Fibroblast of skin of back (primary cell): ENCODE measurements at places on chromosomes 16 and 17.

GRCh38 chr16:4556580-4556979, 440 bp downstream of the C16orf96 start:
- DNase-seq, result no peak

DNA sequence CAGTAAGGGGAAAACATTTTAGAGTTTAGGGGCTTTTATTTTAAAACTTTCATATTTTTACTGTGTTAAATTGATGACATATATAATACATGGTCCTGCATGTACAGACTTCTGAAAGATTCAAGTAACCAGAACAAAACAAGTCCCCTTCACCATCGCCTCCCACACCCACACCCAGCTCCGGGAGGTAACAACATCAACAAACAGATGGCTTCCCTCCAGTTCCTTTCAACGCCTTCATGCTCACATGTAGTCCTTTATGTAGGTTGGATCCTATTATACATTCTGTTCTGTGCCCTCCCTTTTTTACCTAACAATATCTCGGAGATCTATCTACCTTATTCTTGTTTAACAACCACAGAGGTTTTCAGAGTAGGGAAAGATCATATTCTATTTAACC, 30.5 kb downstream of the GINS3 start:
- no peak for DNase-seq

GRCh38 chr16:66190411-66190810, 176.1 kb upstream of the CDH5 start:
- no peak for DNase-seq

DNA sequence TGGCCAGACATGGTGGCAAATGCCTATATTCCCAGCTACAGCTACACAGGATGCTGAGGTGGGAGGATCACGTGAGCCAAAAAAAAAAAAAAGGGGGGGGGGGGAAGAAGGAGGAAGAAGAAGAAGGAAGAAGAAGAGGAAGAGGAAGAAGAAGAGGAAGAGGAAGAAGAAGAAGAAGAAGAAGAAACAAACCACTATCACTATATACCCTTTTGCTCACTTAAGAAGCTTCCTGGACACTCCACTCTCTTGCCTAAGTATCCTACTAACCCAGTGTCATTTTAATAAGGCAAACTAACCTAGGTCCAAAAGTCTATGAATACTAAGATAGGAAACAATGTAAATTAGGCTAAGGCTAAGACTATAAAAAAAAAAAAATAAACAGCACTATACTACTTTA, 54.8 kb downstream of the GPATCH8 start:
- no peak for DNase-seq

GRCh38 chr17:9568957-9569588, 6.5 kb downstream of the STX8 start:
- no peak for DNase-seq

- DNase-seq, result no peak
Measured at GRCh38 chr17:82868715-82869131, 28.9 kb upstream of the ZNF750 start.

- peak; percentile 49 for DNase-seq
Measured at GRCh38 chr16:20874088-20874581, 26.0 kb downstream of the DCUN1D3 start.

- no peak for DNase-seq
Measured at GRCh38 chr16:89119661-89120141, 26.0 kb downstream of the ACSF3 start.
